ENCODE measurements at places on chromosomes 2 and 18.
A peak's percentile ranks its signal among the peaks of the same experiment; 100 is the strongest.

DNA sequence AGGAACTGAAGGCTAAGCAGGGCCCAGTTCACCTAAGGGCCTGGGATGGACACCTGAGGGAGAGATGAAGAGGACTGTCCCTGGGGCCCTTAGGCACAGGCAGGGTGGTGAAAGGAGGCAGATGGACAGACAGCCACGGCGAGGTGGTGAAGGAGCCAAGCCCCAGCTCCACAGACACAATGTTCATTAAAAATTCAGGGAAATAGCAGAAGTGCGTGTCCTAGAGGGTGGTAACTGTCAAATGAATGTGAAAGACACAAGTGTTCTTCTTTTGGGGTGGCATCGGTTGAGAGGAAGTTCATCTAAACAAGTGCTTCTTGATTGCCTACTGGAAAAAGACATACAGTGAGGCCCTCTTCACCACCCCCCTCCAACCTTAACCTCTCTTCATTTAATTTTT, 76.2 kb upstream of the SIX2 start:
- DNase-seq = no peak

- DNase-seq = no peak
These were observed 343.8 kb downstream of the CYRIA start for GRCh38 chr2:16321872-16322271.

DNA sequence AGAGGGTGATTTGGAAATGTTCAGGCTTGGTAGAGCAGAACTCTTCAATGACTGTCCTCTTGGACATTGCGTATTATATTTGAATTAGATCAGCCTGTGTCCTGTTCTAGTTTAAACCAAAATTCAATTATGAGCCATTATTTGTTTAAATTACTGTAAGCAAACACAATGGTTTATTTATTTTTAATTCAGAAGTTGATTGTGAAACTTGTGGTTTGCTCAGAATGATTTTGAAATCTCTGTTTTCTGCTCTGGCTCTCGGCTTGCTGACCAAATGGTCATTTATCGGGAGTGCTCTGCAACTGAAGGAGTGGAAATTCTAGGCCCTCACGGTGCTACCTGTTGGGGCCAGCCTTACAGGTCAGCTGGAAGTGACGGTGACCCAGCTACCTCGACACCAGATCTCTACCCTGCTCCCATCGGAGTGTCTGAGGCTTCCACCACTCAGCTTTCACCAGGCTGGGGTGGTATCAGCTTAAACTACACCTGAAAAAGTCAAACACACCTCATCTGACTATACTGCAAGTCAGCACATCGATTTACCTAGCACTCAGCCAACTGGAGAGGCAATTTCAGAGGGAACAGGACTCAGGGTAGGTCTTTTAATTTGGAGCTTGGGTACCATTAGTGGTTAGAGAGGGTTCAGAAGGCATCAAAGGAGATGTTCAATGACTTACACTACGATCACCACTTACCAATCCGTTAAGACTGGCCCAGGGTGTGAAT, 36.8 kb upstream of the GPD2 start:
- peak; percentile 55 for DNase-seq

GRCh38 chr2:171512683-171513195, 9.5 kb upstream of the CYBRD1 start:
- no peak for DNase-seq

DNA sequence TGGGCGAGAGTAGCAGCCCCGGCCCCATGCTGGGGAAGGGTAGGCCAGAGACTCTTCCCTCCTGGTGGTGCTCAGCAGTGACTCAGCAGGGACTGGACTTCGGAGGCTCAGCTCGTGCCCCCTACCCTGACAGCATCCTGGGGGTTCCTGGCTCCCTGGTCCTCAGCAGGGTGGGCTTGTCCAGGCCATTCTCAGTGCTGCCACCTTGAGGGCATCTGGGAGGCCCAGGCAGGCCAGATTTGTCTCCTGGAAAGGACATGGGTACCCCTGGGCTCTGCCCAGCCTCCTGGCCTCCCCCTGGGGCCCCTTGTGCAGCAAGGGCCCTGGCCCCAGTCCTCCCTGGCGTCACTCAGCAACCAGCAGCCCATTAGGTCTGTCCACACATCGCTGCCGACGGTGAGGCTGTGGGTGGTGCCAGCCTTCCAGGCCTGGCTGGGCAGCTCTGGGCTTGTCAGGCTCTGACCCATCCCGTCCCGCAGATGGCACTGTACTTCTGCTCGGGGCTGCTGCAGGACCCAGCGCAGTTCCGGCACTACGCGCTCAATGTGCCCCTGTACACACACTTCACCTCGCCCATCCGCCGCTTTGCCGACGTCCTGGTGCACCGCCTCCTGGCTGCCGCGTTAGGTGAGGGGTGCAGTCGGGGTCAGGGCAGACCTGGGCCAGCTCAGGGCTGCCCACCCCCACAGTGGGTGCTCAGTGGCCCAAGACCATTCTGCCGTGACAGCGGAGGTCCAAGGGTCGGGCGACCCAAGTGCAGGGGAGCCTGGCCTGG, 45.0 kb upstream of the ALPP start:
- peak; percentile 42 for DNase-seq

- DNase-seq = no peak
These were observed 35.1 kb upstream of the CYRIA start for GRCh38 chr2:16700551-16701259.

- DNase-seq = no peak
These were observed 738.7 kb upstream of the LRRTM4 start for GRCh38 chr2:78260861-78261260.

DNA sequence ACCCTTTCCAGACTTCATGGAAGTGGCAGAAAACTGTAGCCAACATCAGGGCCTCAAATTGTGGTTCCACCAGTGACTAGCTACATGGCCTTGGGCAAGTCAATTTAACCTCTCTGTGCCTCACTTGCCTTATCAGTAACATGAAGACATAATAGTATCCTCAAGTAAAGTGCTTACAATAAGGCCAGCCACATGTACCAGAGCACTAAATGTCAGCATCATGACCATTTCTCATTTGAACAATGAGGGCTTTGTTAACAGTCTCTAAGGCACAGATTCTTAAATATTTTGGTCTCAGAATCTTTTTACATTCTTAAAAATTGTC, 5.8 kb upstream of the KCMF1 start:
- DNase-seq = no peak

- no peak for DNase-seq
These were observed 95.6 kb downstream of the TNFRSF11A start for GRCh38 chr18:62420513-62421209.

- no peak for DNase-seq
These were observed 81.2 kb downstream of the NEDD4L start for GRCh38 chr18:58125183-58125582.

DNA sequence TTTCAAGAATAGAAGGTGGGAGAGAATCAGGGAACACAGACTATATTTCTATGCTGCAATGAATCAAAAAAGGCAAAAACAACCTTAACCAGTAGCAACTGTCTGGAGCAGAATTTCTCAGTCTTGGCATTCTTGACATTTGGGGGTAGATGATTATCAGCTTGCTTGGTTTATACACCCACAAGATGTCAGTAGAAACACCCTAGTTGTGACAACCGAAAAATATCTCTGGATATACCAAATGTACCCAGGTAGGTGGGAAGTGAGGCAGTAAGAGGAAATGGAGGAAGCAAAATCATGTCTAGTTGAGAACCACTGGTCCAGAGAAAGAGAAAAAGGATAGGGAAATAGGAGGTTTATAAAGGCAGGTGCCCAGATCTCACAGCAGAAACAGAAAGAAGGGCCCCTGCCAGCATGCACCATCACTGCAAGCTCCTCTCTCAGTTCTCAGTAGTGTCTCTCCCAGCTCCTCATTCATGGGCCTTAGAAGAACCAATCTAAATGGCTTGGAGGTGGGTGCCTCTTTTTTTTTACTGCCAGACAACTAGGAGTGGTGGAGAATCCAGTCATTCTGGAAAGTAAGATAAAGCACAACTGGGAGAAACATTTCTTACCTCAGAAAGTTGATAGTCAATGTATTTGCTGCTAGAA, 50.4 kb downstream of the MBD2 start:
- no peak for DNase-seq

DNA sequence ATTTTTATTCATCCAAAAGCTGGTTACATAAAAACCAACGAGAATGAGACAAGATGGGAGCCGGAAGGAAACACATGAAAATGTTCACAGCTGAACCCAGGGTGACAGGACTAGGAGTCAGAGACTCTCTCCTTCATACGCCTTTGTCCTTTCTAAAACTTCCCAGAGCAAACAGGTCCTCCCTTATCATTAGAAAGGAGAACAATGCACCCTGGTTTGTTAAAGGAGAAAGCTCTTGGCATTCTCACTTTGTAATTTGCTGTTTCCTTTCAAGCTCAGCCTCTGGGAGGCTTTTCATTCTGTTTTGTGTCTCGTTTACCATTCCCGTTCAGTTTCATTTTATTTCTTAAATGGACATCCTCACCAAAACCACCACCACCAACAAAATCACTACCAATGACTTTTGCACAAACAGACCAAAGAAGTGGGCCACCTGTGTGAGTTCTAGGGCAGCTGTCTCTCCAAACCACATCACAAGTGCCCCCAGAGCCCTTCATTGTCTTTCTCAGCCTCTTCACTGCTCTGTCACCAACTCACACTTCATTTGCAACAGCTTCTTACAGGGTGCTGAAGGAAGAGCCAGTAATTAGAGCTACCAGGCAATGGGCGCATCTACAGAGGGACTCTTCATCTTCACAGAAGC, 105.3 kb downstream of the HDAC4 start:
- no peak for DNase-seq

- no peak for DNase-seq
These were observed 129.6 kb downstream of the GALNT14 start for GRCh38 chr2:31008561-31009114.

GRCh38 chr2:11822746-11823451, 76.5 kb downstream of the LPIN1 start:
- no peak for DNase-seq

GRCh38 chr2:10774394-10774793, 38.2 kb downstream of the PDIA6 start:
- DNase-seq = no peak

GRCh38 chr2:168039881-168040280, 207.5 kb downstream of the STK39 start:
- DNase-seq = no peak

GRCh38 chr2:226971084-226971483, 135.2 kb downstream of the RHBDD1 start:
- no peak for DNase-seq

DNA sequence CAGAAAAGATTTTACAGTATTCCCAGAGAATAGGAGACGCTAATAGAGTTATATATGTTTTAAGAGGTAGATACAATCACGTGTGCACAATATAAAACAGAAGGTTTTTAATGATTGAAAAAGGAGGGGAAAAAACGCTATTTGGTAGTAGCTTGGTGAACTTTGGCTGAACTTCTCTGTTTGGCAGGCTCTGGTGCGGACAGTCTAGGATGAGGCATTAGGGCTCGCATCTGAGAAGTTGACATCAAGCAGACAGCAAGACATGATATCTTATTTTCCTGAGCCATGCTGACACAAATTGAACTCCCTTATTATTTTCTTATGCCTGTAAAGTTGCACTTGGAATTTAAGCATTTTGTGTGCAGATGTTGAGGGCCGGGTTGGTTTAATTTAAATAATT, 176.6 kb downstream of the EN1 start:
- DNase-seq = no peak

DNA sequence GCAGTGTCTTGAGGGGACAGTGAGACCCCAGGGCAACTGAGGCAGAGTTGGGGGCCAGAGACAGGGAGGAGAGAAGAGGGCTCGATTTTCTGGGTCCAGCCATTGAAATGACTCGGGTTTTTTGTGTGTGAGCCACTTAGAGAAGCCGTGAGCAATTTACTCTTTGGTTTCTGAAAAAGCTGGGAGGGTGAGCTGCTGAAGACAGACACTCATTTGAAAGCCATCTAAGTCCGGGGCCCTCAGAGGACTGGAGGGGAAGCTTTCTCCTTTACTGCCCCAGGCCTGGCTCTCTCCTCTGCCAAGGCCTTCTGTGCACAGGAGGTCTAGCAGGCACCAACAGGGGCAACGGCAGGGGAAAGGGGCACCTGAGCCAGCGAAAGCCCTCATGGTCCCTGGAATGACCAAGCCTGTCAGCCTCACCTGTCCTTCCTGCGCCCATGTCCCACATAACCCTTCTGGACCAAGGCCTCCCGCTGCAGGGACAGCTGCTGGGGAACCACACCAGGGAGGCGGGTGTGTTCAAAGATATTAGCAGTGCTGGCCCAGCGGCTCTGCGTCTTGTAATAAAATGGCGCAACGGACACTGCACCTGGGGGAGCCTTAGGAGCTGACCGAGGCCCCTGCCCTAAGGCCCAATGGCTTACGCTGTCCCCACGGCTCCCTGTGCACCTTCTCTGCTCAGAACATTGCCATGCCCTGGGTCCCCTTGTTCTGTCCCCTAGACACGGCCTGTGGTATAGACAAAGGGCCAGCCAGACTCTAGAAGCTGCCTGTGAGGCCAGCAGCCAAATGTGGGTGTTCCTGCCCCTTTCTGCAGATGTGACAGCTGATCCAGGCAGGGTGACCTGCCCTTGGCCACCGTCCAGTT, 45.8 kb downstream of the HS6ST1 start:
- no peak for DNase-seq
